ENCODE measurements at places on chromosomes 11 and 22. TPM values are rescaled to one million over a fixed set of nuclear protein-coding genes. Genes with fewer than 3 reads are reported as not detected.

DNA sequence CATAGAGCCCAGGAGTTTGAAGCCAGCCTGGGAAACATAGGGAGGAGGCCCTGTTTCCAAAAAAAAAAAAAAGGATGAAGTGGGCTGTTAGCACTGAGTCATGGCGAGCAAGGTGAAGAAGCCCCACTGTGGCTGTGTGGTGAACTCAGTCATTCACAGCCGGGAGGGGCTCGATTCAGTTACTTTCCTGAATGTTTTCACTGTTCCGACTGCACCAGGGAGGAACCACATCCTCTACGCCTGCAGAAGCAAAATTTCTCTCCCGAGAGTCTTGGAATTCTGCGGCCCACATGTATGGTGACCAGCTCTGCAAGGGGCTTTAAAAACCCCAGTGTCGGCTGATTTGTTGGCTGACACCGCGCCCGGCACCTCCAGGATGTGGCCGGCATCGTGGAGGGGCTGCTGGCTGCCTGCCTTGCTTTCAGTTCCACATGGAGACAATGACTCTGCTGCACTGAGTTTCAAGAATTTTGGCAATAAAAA lies 27.8 kb upstream of the GRAMD4 start:
- peak; percentile 70 for DNase-seq

- DNase-seq, result peak; percentile 80
Observed at GRCh38 chr11:62601122-62601371, 618 bp downstream of the MTA2 start.

GRCh38 chr11:77019976-77020595 lies 14.1 kb upstream of the B3GNT6 start:
- DNase-seq, result no peak

GRCh38 chr22:39175353-39176142 lies 23.1 kb upstream of the CBX7 start:
- DNase-seq, result no peak

The ANKK1 gene
- not detected for total RNA-seq

The THOC5 gene
- 62.4 TPM for total RNA-seq

- no peak for DNase-seq
Observed at GRCh38 chr11:64250415-64251015, 815 bp upstream of the PLCB3 start.

The IFITM10 gene
- total RNA-seq, result 0.55 TPM

GRCh38 chr11:29352273-29352795 lies 664.5 kb downstream of the KCNA4 start:
- no peak for DNase-seq

DNA sequence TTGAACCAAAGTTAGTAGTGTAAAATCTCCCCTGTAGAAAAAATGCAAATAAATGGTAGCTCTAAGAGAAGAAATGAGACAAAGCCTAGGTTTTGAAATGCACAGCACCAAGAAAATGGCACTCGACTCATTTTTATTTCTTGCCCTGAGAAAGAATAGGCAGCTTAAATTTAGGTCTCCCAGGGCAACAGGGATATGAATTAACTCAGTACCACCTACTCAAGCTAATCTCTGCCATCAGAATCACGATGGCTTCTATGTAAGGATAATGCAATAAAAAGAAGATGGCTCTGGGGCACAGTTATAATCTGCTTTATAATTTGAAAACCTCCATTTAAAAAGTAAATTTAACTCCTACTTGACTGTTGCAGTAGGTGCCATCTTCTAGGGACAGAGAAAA lies 1784.3 kb downstream of the LRRC4C start:
- no peak for DNase-seq

GRCh38 chr11:37511425-37511933 lies 913.4 kb upstream of the RAG2 start:
- no peak for DNase-seq

The SLC22A12 gene
- not detected for total RNA-seq

- no peak for DNase-seq
Observed at GRCh38 chr11:128716661-128717210, 22.9 kb downstream of the FLI1 start.

The SLC16A8 gene
- total RNA-seq, result not detected

The MS4A4A gene
- total RNA-seq, result 12.7 TPM

DNA sequence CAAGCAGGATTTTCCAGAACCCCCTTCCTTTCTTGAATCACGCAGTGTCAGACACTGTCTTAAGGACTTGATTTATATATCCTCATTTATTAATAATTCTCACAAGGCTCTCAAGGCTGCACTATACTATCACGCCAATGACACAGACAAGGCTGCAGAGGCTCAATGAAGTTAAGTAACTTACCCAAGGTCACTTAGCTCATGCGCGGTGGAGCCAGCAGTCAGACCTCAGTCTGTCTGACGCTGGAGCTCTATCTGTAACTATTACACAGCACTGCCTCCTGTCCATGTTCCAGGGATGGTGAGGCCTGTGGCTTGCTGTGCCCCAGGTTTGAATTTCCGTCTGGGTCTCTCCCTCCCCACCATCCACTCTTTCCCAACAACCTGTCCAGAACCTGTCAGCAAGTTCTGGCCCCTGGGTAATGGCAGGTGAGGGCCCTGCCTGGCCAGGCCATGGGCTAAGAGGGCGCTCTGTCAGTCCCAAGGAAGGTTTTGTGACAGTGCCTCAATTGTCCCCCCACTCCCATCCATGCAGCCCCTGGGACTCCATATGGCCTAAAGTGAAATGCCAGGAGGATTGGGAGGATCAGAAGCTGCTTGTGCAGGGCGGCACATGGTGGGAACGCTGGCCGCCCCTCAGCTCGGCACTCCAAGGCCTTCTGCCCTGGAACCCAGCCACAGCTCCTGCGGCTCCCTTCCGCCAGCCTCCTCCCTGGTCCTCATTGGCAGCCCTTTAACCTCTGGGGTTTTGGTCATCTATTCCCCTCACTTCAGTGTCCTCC lies 8.6 kb downstream of the KCNC1 start:
- DNase-seq, result no peak

- no peak for DNase-seq
Observed at GRCh38 chr11:41935241-41935640, 475.8 kb upstream of the LRRC4C start.

- DNase-seq, result no peak
Observed at GRCh38 chr11:84292006-84292405, 1005.8 kb upstream of the CCDC90B start.

DNA sequence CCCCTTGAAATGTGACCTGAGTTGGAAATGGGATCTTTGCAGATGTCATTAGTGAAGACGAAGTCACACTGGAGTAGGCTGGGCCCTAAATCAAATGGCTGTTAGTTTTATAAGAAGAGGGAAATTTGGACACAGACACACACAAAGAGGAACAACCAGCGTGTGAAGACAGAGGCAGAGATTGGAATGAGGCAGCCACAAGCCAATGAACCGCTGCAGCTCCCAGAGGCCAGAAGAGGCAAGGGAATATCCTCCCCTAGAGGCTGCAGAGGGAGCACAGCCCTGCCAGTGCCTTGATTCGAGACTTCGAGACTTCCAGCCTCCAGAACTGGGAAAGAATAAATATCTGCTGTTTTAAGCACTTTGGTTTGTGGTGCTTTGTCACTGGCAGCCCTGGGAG lies 484.5 kb downstream of the MN1 start:
- DNase-seq, result no peak

DNA sequence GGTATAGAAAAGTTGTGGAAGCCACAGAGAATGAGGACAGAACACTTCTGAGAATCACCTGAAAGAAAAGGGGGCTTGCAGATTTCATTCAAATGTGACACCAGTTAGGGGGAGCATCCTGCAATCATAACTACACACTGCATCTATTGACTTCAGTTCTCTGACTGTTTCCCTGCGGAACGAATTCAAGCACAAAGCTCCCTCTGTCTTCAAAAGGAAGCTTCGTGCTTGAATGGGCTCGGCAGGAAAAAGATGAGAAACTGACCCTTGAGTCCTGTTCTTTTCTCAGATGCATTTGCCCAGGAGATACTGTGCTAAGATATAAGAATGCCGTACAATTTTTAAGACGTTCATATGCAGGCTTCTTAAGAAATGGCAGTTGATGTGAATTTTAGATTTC lies 2000.4 kb upstream of the RAG2 start:
- no peak for DNase-seq

- no peak for DNase-seq
Observed at GRCh38 chr11:61774411-61774810, 18.0 kb downstream of the TMEM258 start.

DNA sequence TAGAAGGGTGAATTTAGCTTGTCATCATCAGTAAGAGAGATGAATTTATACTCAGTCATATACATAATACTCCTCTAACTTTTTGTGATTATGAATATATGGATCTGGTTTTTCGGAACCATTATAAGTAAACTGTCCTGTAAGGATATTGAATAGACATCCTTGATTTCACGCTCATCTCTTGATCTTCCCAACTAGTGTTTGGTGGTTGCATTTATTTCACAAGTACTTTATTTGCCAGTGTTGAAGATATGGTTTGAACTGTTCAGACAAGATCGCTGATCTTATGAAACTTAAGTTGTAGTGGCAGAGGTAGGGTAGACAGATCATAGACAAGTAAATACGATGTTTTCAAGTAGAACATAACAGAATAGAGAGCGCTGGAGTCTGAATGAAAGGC lies 3.0 kb downstream of the FBXO7 start:
- DNase-seq, result no peak

The C1QTNF5 gene
- 35.2 TPM for total RNA-seq

DNA sequence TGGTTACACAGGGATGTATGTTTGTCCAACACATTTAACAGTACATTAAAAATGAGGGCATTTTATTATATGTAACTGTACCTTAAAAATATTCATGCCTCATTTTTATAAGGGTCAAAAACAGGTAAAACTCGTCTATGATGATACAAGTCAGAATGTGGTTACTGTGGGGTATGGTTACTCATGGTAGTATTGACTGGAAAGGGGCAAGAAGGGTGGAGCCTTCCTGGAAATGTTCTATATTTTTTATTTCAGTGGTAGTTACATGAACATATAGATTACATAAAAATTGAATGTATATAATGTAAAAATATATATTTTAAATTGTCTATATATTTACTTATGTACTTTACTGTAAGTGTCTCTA lies 99.8 kb downstream of the STIM1 start:
- DNase-seq, result no peak

DNA sequence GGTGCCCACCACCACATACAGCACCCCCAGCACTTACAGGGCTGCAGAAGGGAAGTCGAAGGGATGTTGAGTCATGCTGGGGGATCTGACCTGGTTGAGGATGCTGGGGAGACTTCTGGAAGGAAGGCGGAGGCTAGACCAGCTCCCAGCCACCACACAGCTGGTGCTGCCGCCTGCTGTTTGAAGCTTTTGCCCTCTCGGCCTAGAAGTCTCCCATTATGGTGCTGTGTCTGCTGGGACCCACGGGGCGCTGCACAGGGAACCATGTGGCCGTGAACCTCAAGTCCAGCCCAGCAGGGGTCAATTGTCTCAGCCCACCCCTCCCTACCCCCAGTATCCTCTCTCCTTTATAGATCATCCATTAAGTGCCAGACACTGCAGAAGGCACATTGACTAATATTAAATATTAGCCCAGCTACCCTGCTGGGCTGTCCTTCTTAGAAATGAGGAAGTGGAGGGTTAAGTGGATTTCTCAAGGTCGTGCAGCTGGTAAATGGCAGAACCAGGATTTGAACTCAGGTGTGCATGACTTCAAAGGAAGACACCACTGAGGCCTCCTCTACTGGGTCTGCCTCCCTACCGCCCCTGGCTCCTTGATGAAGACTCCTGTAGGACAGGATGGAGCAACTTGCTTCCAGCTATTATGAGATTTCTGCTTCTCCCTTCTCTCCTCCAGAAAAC lies 49.7 kb downstream of the CYTH4 start:
- no peak for DNase-seq

The OR10A6 gene
- not detected for total RNA-seq

DNA sequence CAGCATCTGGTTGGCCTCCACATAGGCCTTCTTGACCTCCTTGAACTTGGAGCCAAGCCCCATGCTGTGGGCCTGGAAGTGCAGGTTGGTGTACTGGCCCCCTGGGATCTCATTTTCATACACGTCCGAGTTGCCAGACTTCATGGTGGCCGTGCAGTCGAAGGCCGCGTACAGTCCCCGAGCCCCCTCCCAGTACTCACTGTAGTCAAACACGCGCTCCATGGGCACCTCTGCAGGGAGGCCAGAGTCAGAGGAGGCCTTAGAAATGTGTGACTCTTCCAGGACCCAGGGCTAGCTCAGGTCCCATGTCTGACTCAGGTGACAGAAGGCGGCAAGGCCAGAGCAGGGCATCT lies 6.7 kb upstream of the LRFN4 start:
- DNase-seq, result no peak

The ARHGAP42 gene
- total RNA-seq, result 4.2 TPM

The TBCEL gene
- total RNA-seq, result 53.3 TPM

GRCh38 chr11:97332271-97332670 lies 942.5 kb downstream of the JRKL start:
- DNase-seq, result no peak

The MIOX gene
- not detected for total RNA-seq

The SORL1 gene
- 16.3 TPM for total RNA-seq

DNA sequence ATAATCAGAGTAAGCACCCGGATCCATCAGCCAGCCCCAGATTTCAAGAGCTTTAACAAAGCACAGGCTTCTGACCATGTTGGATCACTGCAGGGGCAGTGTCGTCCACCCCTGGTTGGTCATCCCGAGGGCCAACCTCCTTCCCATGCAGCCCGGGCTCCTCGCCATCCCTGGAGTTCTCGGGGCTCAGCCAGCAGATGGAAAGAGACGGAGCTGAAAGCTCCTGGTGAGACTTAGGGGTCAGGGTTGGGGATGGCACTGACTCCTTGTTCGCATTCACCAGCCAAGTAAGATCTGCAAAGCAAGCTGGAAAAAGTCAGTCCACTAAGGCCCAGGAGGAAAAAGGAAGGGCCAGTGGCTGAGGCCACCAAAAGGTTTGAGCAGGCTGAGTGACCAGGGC lies 888.9 kb downstream of the BRD1 start:
- peak; percentile 48 for DNase-seq

GRCh38 chr11:124276081-124276480 lies 19.9 kb downstream of the OR8G5 start:
- DNase-seq, result no peak

DNA sequence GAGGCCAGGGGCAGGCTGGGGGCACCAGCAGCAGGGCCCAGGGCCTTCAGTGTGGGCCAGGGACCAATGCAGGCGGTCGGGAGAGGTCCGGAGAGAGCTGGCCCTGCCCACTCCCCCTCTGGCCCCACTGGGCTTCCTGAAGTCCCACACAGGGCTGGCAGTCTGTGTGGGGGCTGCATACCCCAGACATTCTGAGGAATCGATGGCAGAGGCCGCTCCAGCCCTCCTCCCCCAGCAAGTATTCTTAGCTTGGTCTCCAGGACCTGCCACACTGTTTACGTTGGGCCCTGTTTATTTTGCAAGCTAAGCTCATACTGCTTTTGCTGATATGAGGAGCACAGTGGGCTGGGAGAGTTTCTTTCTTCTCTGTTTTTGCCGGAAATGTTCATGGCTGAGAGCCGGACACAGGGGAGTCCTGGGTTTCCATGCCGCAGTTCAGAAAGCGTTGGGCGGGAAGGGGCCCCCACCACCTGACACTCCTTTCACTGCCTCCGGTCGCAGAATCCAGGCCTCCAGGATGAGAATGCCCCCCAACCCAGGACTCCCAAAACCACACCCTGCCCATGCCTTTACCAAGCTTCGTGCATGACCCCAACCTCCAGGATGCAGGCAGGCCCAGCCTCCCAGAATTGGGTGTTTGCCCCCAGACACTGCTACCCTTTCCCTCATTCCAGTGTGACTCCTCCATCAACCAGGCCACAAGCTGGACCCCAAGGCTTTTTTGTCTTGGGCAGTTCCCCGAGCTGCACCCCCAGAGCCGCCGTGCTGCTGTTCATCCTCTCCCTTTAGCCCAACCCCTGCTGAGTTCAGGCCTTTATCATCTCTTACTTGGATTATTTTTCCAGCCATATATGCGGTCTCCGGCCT lies 81.8 kb upstream of the KCNQ1OT1 start:
- peak; percentile 53 for DNase-seq

Data from sigmoid colon (tissue), 7 donors.